NCI-H2171 treated with DMSO at 0.1 percent for 48 hours (cell line): ENCODE measurements at places on chromosomes 3 and 15.
A peak's percentile ranks its signal among the peaks of the same experiment; 100 is the strongest.

GRCh38 chr15:60385620-60386552 is 11.9 kb downstream of the ANXA2 start:
- DNase-seq: no peak

- no peak for DNase-seq
Observed at GRCh38 chr3:172046268-172046915, 7.0 kb downstream of the FNDC3B start.

GRCh38 chr3:176927706-176928581 is 269.3 kb downstream of the TBL1XR1 start:
- no peak for DNase-seq

- no peak for DNase-seq
Observed at GRCh38 chr3:16927485-16927884, 42.7 kb downstream of the PLCL2 start.

- no peak for DNase-seq
Observed at GRCh38 chr3:196620161-196620604, 19.3 kb upstream of the NRROS start.

- DNase-seq: no peak
Observed at GRCh38 chr3:169822091-169822490, 9.4 kb upstream of the LRRC34 start.

DNA sequence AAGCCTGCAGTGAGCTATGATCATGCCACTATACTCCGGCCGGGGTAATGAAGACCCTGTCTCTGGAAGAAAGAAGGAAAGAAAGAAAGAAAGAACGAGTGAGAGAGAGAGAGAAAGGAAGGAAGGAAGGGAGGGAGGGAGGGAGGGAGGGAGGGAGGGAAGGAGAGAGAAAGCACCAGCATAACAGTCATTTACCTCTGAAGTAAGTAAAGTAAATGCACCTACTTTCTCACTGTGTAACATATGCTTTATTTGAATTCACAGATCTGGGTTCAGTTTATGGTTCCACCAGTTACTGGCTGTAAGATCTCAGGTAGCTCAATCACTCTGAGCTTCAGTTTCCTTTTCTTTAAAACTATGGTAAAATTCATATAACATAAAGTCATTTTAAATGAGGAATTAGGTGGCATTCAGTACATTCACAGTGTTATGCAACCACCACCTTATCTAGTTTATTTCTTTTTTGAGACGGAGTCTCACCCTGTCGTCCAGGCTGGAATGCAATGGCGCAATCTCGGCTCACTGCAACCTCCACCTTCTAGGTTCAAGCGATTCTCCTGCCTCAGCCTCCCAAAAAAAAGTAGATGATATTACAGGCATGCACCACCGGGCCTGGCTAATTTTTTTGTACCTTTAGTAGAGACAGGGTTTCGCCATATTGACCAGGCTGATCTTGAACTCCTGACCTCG is 16.1 kb upstream of the RAD54L2 start:
- no peak for DNase-seq

GRCh38 chr3:25454005-25454927 is 26.2 kb downstream of the RARB start:
- DNase-seq: no peak

DNA sequence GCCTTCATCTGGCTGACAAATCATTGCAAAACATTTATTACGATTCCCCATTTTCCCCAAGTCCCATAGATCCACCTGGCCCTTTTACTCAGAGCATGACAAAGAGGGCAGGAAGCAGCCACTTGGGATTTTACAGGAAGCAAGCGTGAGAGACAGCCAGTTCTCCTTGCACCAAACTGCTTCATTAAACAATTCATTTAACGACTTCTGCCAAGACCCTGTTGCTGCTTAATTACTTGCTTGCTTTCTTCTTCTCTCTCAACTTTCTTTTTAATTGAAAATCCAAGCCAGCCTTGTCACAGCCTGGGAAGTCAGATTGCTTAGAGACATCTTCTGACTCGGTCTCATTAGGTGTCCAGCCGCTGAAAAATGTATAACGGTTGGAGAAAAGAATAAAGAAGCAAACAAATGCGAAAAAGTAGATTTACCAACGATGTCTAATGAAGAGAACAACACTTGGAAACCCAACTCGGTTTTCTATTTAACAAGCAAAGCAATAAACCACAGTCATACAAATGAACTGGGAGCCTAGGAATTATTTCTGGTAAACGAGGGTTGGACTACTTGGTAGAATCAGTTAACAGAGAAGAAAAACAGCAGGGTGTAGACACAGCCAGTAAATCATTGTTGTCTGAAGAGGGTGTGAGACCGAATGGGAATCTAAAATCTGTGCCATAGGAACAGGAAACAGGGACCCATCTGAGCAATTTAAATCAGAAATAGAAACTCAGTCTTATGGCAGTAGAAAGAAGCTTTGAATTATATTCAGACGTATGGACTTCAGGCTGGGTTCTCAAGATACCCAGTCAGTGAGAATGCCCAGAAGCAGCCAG is 298.3 kb downstream of the LRRC3B start:
- no peak for DNase-seq

GRCh38 chr3:52784931-52785590 is 7.7 kb downstream of the ITIH1 start:
- DNase-seq: no peak

GRCh38 chr3:14360123-14360881 is 42.1 kb upstream of the SLC6A6 start:
- DNase-seq: no peak

- DNase-seq: no peak
Observed at GRCh38 chr3:59573911-59574310, 524.1 kb upstream of the CFAP20DC start.

- no peak for DNase-seq
Observed at GRCh38 chr3:127019449-127019848, 36.5 kb downstream of the PLXNA1 start.

DNA sequence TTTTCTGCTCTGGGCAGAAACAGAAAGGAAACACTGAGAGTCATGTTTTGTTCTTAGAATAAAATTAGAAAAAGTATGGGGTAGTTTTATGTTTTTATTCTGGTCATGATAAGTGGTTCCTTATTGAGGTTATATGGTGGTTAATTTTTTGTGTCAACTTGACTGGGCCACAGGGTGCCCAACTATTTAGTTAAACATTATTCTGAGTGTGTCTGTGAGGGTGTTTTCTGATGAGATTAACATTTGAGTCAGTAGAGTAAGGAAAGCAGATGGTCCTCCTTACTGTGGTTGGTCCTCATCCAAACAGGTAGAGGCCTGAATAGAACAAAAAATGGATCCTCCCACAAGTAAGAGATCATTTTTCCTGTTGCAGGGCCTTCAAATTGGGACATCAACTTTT is 98.9 kb downstream of the C3orf38 start:
- DNase-seq: no peak

GRCh38 chr3:27125821-27126501 is 243.2 kb downstream of the NEK10 start:
- DNase-seq: no peak

DNA sequence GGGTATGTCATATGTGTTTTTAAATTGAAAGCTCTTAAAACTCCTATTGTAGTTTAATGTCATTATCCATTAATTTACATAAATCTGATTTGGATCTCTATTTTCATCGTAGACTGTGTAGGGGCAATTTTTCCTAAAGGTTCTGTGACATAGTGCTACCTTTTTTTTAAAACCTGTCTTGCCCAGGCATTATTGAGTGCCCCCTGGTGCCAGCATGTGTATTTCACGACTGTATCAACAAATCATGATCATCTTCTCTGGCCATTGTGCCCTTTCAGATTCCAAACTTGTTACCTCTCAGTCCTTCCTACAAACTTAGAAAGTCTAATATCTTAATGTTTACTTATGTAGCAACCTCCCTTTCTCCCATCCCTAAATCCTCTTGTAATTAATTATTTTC is 97.2 kb upstream of the FLNB start:
- peak; percentile 4 for DNase-seq

- no peak for DNase-seq
Observed at GRCh38 chr3:188294823-188295487, 141.0 kb downstream of the LPP start.

GRCh38 chr3:143672396-143673165 is 175.7 kb downstream of the SLC9A9 start:
- DNase-seq: no peak

DNA sequence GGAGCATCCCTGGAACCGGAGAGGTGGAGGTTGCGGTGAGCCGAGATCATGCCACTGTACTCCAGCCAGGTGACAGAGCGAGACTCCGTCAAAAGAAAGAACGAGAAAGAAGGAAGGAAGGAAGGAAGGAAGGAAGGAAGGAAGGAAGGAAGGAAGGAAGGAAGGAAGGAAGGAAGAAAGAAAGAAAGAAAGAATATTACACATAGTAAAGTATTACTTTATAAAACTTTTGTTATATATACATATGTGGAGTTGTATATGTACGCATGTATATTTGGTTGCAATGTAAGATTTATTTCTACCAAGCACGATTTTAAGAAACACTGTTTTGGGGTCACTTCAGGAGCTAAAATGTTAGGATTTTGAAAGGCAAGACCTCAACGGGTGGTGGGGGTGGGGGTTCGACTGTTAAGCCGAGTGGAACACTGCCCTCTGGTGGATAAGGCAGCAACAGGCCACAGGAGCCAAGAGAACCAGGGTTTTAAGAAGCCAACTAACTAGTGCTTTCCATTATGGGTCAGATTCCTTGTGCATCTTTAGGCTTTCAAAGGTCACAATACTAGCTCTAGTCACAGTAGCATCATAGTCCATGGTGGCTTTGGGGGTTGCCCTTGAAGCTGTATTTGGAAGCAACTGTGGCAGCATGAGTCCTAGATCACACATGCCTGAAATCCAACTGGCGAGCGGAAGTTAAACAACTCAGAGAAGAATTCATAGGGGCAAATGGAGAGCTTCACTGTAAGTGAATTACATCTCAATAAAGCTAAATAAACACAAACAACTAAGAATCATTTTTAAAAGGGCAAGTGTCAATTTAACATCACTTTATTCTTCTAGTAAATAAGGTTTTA is 22.5 kb downstream of the GLB1 start:
- DNase-seq: peak; percentile 13

GRCh38 chr3:113055201-113055600 is 64.4 kb downstream of the GTPBP8 start:
- no peak for DNase-seq

DNA sequence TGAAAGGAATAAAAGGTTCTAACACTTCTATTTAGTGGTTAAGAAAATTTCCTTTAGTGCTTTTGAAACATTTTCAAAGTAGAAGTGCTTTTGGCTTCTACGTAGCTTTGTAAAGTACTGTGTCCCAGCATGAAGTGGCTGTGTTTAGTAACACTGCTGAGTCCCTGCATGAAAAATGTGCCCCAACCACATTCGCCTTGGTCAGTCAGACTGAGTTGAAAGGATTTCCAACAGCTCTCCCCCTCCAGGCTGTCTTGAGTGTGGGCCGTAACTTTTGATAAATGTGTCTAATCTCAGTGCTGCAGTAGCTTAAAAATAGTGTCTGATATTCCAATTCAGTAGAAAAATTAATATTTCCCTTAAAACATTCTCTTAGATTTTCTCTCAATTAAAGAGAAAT is 115.0 kb downstream of the NR1D2 start:
- no peak for DNase-seq

DNA sequence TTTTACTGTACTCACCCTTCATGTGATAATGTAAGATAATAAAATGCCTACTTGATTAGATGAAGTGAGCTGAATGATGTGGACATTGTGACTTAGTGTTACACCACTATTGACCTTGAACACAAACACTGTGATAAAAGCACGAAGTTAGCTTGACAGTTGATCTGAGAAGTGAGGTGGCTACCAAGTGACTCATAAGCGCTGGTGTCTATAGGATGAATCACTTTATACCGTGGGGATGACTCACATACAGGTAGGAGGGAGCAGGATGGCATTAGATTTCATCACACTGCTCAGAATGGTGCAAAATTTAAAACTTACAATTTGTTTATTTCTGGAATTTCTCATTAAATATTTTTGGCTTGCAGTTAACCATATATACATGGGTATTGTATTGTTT is 174.7 kb upstream of the CNTN3 start:
- no peak for DNase-seq

- no peak for DNase-seq
Observed at GRCh38 chr3:121895121-121895520, 920 bp downstream of the SLC15A2 start.

DNA sequence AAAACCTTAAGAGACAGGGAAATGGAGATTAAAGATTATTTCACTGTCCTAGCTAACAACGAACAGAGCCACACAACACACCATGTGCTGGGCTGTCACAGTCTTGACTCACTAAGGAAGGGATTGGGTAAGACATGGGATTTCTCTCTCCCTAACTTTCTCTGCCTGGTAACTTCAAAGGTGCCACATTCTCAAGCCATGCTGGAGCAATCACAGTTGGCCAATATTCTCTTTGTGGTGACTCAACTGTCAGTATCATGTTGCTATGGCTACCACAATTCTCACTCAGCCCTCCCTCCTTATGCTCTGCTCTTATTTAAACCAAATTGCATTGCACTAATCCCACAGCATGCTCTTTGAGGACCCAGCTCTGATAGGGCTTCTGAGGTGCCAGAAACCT is 74.0 kb downstream of the OXNAD1 start:
- DNase-seq: no peak

DNA sequence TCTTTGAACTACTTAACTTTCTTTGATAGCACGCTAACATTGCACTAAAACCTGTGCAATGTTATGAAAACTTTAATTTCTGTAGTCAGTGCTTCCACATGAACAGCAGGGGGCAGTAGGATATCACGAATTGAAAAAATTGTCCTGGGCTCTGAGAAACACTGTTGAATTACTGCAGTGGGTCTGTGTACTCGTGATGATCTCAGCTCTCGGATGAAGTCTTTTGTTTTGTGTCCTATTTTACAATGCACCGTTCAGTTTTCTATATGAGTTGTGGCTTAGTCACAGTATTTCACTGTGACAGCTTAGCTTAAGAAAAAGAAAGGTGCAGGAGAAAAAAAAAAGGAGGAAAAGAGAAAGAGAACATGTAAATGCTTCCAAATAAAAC is 141.3 kb upstream of the CCDC54 start:
- DNase-seq: peak; percentile 91

DNA sequence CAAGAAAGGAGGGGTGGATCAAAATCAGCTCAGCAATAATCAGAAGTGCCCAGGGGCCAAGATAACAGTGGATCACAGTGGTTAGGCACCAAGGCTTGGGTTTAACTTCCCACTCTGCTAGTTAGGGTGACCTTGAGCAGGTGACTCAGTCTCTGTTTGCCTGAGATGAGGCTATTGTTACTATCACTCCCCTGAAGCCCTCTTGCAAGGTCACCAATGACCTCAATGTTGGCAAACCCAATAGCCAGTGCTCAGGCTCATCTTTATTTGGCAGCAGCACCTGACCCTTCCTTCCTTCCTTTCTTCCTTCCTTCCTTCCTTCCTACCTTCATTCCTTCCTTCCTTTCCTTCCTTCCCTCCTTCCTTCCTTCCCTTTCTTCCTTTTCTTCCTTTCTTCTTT is 102.4 kb upstream of the HACD2 start:
- no peak for DNase-seq

GRCh38 chr3:73203101-73203500 is 141.6 kb downstream of the EBLN2 start:
- DNase-seq: no peak

GRCh38 chr3:129308636-129309035 is 30.0 kb downstream of the HMCES start:
- no peak for DNase-seq

GRCh38 chr3:138933981-138934691 is 12.8 kb downstream of the FOXL2 start:
- DNase-seq: no peak

- DNase-seq: peak; percentile 19
Observed at GRCh38 chr3:111636366-111636885, 41.3 kb upstream of the ZBED2 start.
